Neural crest cell (in vitro differentiated cells): ENCODE measurements at places on chromosomes 5 and 9. TPM values are rescaled to one million over a fixed set of nuclear protein-coding genes. Genes with fewer than 3 reads are reported as not detected.

SLC45A2 gene
- total RNA-seq = 0.36 and 1.3 TPM in 2 replicates

BTNL3 gene
- not detected in 2 replicates for total RNA-seq

PLPP1 gene
- 13.2 and 14.1 TPM in 2 replicates for total RNA-seq

FAM13B gene
- 47.1 and 49.1 TPM in 2 replicates for total RNA-seq

DOCK8 gene
- total RNA-seq = 0.58 and 0.68 TPM in 2 replicates

ST6GALNAC4 gene
- total RNA-seq = 12.6 and 14.5 TPM in 2 replicates

FAM163B gene
- not detected in 2 replicates for total RNA-seq

CTNND2 gene
- total RNA-seq = 39.4 and 40.0 TPM in 2 replicates
